CD14-positive monocyte (primary cell): ENCODE measurements at places on chromosomes 11 and 22.

- DNase-seq = no peak
These were observed 1.1 kb upstream of the APOBEC3H start for GRCh38 chr22:39095971-39096370.

DNA sequence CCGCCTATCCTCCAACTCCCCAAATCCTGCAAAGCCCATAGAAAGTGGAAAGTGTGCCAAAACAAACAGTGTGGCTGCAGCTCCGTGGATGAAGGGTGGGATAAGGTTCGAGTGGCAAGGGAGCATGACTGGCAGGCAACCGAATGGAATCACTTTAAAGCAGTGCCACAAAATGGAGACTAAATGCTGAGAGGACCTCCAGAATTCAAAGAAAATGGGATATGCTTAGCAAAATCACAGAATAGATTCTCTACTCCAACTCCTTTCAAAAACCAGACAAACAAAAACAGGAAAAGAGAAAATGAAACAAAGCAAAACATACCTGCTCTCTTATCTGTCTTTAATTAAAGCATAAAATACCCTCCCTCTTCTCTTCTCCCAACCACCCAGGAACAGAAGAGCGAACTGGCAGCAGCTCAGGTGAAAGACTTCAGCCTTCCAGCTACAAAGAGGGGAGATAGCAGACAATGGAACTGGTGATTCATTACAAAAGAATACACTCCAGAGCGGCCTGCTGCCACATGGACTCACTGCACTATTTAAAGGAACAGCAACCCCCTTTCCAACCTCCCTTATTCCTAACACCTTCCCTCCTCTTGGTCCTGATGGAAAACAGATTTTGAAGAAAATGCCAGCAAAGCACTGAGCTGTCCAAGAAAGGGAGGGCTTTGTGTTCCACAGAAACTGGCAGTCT lies 118.5 kb downstream of the APOL5 start:
- no peak for DNase-seq

DNA sequence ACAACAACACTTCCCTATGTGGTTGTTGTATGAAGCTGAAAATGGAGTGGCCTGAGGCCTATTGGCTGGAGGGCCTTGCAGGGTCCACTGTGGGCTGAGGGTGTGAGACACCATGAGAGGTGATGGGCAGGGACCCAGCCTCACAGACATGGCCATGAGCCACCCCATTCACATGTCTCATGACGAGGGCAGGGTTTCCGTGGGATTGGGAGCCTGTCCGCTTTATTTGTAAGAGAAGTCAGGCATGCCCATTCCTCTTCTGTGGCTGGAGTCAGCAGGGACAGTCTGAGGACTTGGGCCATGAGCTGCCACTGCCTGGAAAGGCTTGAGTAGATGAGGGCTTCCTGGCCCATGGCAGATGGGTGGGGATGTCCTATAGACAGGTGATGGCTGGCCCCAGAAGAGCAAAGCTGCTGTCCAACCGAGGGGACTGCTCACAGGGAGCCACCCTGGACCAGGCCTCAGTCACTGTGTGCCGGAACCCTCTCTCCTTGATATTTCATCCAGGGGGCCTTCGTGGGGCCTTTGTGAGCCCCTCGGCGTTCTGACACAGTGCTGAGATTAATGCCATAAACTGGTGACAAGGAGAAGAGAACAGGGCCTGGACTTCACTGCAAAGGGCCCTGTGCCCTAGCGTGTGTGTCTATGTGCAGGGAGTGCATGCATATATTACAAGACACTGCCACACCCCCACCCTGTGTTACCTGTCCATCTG lies 971.9 kb downstream of the BRD1 start:
- no peak for DNase-seq

GRCh38 chr11:115710426-115710825 lies 206.2 kb upstream of the CADM1 start:
- DNase-seq = no peak

DNA sequence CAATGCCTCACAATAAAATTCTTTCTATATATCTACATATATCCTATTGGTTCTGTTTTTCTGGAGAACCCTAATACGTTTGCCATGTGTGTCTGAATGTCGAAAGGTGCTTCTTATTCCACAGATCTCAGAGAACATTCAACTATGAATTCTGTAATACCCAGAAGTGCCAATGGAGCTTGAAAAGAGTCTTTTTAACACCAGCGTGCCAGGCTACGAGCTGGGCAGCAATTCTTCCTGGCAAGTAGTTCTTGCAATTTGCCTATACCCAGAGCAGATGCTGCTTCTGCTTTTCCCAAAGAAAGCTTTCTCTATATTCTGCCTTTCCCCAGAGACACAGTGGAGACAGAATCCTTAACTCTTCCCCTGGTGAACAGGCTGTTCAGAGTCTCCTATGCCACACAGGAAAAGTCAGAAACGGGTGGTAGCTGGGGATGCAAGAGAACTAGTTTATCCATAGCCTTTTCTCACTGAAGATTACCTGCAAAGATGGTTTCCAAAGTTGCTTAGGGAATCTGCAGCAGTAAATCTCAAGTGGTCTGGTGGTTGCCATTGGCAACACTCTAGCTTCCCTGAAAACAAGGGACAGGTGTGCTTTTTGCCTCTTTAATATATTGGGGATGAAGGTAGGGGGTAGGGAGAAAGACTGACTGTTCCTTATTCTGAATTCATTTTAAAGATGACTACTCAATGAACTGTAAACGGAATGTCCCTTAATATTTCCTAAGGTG lies 16.8 kb upstream of the PAFAH1B2 start:
- DNase-seq = no peak

- no peak for DNase-seq
These were observed 740.9 kb downstream of the METTL15 start for GRCh38 chr11:28849053-28849452.
